ENCODE measurements at places on chromosomes 2 and 18. TPM values are rescaled to one million over a fixed set of nuclear protein-coding genes. Genes with fewer than 3 reads are reported as not detected.

IL1R1 gene
- 79.6 TPM for total RNA-seq

TET3 gene
- total RNA-seq, result 12.3 TPM

COL5A2 gene
- 33.1 TPM for total RNA-seq

CD8B2 gene
- 0.74 TPM for total RNA-seq

SERPINB4 gene
- 77.3 TPM for total RNA-seq

RNU2-63P gene
- total RNA-seq, result not detected

CCDC74B gene
- 10.3 TPM for total RNA-seq

DSC1 gene
- total RNA-seq, result 0.49 TPM

CHRNG gene
- not detected for total RNA-seq

METTL8 gene
- 27.7 TPM for total RNA-seq

SLC25A12 gene
- 26.0 TPM for total RNA-seq

HSBP1L1 gene
- total RNA-seq, result 32.2 TPM

SCN3A gene
- total RNA-seq, result 2.0 TPM

GPAT2 gene
- total RNA-seq, result 1.2 TPM

KLHL41 gene
- 0.49 TPM for total RNA-seq

MALL gene
- total RNA-seq, result 56.7 TPM

IL18RAP gene
- 5.9 TPM for total RNA-seq

SFXN5 gene
- total RNA-seq, result 9.8 TPM

CNRIP1 gene
- 43.2 TPM for total RNA-seq

AFF3 gene
- 7.6 TPM for total RNA-seq

EDAR gene
- 0.74 TPM for total RNA-seq

MAL gene
- 71.0 TPM for total RNA-seq

ATOH8 gene
- total RNA-seq, result 66.5 TPM

COL6A3 gene
- total RNA-seq, result 315 TPM

HOXD13 gene
- 15.7 TPM for total RNA-seq

SCN1A gene
- total RNA-seq, result not detected

ADD2 gene
- total RNA-seq, result 3.4 TPM

C18orf54 gene
- total RNA-seq, result 1.7 TPM

FN1 gene
- 292 TPM for total RNA-seq

TRAK2 gene
- 25.8 TPM for total RNA-seq

MC2R gene
- not detected for total RNA-seq

SIX2 gene
- 16.7 TPM for total RNA-seq

RSAD2 gene
- total RNA-seq, result 0.25 TPM

GALR1 gene
- 0.98 TPM for total RNA-seq

CCDC141 gene
- 2.0 TPM for total RNA-seq

CRYBA2 gene
- total RNA-seq, result not detected

RAB6C gene
- total RNA-seq, result not detected

CMPK2 gene
- 5.6 TPM for total RNA-seq

STPG4 gene
- total RNA-seq, result 2.9 TPM

CABLES1 gene
- total RNA-seq, result 39.3 TPM

MOCOS gene
- total RNA-seq, result 2.2 TPM

Measured in vagina (tissue), 2 donors.